ENCODE measurements at places on chromosomes 7 and 10.

GRCh38 chr7:92590711-92591310 is 621 bp upstream of the FAM133B start:
- DNase-seq, result no peak

DNA sequence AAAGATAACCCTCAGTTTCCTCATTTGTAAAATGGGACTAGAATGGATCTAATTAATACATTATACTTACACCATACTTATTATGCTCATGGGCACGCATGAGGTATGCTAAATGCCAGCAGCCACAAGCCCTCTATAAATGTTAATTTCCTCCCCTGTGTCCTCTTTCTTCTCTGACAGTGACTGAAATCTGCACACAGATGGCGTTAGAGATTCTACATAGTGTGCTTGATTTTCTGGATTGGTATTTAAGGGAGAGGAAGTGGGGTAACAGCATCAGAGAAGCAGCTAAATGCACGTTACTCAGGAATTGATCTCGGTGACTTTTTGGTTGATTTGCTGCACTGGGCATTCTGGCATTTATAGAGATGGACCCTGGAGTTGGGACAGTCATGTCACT is 568.5 kb downstream of the CALN1 start:
- no peak for DNase-seq

DNA sequence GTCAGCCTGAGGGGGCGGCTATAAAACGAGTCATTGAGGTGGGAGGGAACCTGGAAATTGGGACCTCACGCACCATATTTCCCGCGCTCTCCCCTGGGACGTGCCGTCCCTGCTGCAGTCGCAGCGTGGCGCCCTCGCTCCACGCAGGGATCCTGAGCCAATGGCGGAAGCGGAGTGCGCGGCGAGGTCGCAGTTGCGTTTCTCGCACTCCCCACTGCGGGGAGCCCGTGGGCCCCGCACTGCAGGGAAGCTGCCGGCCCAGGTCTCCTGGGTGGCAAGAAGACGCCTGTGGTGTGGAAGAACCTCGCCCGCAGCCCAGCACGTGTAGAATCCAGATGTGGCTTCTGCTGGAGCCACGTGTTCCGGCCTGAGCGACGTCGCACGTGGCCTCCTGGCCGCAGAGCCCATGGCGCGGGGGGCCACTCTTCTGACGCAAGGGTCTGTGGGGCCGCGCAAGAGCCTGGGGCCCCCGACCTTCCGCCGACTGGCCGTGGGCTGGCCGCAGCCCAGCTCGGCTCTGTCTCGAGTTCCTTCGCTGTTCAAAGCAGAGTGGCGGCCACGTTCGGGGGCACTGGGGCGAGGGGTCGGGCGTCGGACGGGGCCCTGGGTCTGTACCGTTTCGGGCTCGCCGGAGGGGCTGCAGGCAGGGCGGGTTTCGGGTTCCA is 26.4 kb downstream of the HIF1AN start:
- DNase-seq, result peak; percentile 29

GRCh38 chr10:102394801-102395399 is 605 bp upstream of the NFKB2 start:
- no peak for DNase-seq

GRCh38 chr10:86968271-86968993 is at the start of gene ADIRF:
TSS of gene ADIRF (plus strand) at chr10:86968482. CDS start at chr10:86968545, 63 bp downstream.
- DNase-seq, result no peak

DNA sequence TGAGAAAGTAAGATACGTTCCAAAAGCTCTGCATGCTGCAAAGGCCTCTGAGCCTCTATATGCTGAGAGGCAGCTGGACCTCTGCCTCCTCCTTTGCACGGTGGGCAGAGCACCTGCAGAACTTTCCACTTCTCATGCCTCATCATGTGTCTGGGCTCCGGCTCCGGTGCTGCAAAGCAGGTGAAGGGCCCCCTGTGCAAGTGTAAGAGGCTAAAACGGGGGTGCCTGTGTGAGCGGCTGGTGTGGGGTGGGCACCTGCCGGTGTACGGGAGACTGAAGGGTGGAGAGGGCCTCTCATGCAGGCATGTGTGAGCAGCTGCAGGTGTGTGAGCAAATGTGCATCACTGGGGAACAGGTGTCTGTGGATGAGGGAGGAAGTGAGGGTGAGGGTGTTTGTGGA is 121.0 kb downstream of the KCNMA1 start:
- DNase-seq, result no peak

- no peak for DNase-seq
Measured at GRCh38 chr7:33760834-33761233, 144.5 kb upstream of the BMPER start.

GRCh38 chr7:2542011-2542915 is 13.1 kb downstream of the BRAT1 start:
- DNase-seq, result no peak

DNA sequence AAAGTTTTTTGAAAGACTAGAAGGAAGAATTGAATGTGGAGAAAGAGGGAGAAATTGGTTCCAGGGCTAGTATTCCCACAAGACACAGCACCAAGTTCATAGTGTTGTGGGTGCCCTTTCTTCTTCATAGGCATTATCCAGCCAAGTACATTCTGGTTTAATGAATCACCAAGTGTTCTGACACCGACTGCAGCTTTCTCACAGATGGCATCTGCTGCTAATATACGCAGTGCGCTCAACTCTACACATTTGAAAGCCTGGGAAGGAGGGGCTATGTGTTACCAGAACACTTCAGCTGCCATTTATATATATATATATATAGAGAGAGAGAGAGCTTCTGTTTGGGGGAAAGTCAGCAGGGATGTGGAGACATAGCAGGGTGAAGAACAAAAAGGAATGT is 1168.4 kb downstream of the GATA3 start:
- peak; percentile 34 for DNase-seq

- peak; percentile 20 for DNase-seq
Measured at GRCh38 chr7:22387583-22387982, 30.6 kb upstream of the RAPGEF5 start.

DNA sequence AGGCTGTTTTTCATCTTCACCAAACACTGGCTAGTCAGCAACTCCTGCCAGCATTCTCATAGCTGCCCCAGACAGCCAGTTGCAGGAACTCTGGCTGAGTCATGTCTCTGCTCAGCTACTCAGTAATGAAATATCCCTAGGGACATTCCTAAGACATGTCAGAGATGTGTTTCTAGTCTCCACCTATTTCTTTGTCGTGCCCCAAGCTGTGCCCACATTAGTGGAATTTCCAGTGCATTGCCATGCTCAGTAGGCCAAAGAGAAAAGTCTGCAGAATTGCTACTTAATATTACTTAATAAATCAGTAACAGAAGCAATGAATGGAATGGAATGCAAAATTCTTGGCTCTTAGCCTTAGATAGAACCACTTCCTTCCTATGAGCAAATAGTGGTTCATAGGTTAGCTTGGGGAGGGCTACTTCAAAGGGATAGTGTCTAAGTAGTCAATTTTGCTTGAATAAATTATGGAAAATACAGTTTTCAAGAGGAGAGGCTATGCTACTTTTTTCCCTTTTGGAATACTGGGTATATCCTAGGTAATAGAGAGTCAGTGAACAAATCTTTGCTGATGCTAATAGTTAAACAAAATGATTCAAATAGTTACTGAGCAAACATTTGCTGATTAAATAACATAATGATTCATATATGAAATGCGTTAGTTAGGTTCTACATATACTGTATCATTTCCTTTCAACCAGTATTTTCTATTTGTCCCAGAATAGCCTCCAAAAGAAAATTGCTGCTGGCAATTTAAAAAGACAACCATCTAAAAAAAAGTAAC is 23.6 kb upstream of the SEMA3C start:
- peak; percentile 91 for DNase-seq

DNA sequence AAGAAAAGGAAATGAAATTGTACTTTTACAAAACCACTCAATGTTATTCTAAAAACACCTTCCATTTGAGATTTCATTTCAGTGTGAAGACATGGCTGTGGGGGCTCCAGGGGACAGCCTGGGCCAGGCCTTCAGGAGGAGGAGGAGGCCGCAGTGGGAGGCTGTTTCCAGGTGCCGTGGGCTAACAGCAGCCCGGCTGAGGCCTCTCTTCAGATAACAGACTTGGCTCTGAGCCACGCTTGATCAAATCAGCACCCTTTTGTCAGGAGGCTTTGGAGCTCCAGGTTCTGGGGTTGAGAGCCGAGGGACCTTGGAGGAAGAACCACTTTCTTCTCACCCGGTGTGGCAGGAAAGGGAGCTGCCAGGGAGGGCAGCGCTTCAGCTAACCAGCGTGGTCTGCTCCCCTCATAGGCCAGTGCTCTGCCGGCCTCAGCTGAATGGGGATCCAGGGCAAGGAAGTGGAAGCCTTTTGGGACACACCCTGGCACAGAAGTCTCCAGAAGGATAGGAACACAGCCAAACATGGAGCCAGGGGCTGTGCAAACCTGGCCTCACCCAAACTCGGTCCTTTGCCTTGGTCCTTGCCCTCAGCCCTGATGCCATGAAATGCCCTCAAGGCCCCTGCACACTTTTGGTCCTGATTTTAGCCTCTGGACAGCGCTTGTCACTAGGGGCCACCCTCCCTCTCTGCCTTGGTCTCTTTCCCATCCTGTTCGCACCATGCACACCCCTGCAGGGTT is 23.5 kb upstream of the CHST15 start:
- DNase-seq, result no peak

GRCh38 chr7:99218406-99219184 is 10.7 kb upstream of the KPNA7 start:
- no peak for DNase-seq

Data from fibroblast of skin of left quadriceps (primary cell).